GM13977 (cell line): ENCODE measurements at places on chromosomes 5 and 9.

GRCh38 chr5:143862271-143862670 lies 50.3 kb downstream of the HMHB1 start:
- no peak for DNase-seq

DNA sequence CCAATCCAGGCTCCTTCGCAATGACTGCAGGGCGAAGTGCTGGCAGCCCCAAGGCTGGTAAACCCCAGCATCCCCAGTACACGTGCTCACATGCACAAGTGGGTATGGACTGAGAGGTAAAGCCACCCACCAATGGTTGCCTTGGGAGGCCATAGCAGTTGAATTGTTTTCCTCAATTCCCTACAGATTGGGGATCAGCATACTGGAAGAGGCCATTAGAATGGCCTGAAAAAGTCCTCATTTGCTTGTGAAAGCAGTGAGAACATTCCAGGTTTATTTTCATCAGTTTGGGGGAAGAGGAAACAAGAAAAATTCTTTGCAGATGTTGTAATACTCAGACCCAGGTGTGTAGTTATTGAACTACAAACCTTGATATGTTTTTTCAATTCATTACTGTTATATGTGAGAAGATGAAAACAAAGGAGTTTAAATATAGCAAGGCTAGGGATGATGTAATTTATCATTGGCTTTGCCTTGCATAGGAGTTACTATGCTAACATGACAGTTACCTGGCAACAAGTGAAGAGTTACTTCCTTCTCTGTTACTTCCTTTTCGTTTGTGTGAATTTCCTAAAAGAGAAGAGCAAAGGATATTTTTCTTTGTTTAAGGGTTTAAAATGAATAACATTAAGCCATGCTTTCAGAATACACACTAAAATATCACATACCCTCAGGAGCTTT lies 36.4 kb downstream of the MTMR12 start:
- DNase-seq: peak; percentile 48

DNA sequence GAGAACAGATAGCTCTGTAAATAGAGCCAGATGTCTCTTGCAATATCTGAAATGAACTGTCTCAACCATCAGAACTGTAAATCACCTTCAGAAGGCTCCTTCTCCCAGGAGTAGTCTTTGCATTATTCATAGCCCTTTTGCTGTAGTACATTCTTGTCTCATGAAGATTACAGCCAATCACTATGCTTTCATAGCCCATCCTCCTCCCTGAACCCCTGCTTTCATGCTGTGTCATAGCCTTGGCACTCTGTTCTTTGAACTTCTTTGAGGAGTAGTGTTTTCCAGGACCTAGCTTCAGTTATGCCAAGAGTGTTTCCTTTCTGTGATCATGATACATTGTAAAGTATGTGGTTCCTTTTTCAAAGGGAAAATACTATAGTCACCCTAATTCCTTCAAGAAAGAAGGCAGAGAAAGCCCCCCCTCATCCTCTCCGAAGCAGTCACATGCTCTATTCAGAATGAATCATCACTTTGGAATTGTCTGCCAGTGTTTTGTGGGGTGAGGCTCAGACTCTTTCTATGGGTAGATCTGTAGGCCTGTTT lies 61.1 kb downstream of the GRIA1 start:
- DNase-seq: no peak

- DNase-seq: no peak
These were observed 21.9 kb upstream of the HRH2 start for GRCh38 chr5:175635854-175636584.

GRCh38 chr5:109965634-109966033 lies 275.9 kb downstream of the MAN2A1 start:
- no peak for DNase-seq

DNA sequence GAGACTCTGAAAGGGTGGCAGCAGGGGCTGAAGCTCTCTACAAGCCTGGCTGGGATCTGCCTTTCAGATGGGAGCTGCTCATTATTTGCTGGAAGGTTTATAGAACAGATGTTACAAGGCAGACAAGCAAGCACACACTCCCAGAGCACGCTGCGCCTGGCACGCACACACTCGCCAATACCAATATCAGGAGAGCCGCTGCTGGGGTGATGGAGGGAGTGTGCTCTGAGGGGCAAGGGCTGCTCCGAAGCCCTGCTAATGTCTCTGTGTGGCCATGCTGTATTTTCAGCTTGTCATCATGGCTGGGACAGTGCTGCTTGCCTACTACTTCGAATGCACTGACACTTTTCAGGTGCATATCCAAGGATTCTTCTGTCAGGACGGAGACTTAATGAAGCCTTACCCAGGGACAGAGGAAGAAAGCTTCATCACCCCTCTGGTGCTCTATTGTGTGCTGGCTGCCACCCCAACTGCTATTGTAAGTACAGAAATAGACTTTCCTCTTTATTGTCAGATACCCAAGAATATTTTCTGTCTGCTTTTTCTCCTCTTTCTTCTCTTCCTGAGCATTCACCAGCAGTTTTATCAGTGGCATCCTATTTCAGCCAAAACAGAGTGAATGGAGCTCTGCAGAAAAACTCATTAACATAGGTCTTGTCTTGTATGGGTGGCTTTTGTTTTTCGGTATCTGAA lies 115.1 kb downstream of the BAAT start:
- DNase-seq: no peak

DNA sequence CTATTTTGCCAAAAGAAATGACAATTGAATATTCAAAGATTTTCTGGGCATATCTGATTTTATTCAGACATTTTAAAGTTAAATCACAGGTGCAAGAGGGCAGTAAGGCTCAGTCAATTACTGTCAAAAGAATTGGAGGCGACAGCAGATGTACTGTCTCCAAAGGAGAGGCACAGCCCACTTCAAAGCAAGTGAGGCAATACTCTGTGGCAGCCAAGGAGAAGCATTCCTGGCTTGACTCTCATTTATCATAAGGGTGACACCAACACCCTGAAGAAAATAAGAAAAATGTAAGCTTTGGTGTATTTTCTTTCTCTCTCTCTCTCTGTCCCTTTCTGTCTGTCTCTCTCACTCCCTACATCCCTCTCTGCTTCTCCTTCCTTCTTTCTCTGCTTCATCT lies 93.3 kb downstream of the SVEP1 start:
- DNase-seq: no peak

DNA sequence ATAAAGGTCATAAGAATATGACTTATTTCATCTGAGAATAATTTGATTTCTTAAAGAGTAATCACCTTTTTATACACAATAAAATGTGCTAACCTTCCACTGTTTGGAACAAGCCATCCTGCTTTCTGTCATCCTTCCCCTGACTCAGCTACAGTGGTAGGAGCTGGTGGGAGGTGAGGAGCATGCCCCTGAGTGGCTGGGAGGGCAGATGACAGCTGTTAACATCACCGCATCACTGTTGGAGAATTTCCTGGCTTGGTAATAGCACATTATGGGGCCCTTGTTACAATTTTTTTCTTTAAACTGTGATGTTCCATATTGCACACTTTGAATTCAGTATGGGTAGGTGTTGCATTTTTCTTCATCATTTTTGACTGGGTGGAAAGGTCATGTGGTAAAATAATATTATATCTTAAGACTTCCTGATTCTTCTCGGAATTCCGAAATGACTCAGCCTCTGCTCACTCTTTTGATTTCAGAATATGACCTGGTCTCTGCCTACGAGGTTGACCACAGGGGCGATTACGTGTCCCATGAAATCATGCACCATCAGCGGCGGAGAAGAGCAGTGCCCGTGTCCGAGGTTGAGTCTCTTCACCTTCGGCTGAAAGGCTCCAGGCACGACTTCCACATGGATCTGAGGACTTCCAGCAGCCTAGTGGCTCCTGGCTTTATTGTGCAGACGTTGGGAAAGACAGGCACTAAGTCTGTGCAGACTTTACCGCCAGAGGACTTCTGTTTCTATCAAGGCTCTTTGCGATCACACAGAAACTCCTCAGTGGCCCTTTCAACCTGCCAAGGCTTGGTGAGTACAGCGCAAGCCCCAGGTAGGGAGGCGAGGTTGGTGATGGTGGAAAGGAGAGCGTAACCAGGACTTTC lies 5.8 kb downstream of the ADAMTS16 start:
- DNase-seq: no peak

DNA sequence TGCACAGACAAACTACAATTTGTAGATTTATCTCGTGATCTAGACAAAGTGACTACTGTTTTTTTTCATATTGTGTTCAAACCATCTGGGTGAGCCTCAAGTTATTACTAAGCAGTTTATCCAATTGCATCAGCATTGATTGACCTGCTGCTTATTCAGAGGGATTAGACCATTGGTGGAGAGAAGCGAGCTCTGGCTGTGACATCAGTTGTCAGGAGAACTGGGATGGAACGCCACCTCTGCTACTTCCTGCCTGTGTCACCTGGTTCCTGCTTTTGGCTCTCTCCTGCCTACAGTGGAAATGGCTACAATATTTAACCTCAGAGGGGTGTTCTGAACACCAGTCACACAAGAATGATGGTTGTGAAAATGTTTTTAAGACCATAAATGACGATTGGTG lies 12.1 kb downstream of the NR4A3 start:
- DNase-seq: no peak

DNA sequence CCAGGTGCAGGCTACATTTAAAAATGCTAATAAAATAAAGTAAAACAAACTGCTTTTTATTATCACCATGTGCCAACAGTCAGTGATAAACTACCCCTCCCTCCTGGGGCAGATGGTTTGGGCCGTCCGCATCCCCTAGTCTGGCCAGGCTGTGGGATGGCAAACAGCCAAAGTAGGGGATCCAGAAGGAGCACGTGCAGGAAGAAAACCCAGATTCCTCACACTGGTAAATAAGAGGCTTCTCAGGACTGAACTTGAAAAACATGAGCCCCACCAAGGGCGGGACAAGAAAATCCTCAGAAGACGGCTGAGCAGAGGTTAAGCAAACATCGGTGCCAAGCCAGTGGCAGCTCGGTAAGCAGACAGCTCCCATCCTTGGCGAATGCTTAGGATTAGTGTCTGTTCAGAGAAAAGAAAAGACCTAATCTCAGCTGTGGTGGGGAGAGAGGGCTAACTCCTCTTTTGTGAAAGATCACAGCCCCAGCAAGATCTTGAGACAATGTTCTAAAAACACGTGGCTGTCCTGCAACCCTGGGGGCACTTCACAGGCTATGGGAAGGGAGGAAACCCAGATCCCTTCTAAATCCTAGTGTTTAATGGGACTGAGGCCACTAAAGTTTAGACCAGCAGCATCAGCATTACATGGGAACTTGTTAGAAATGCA lies 46.5 kb upstream of the GDNF start:
- DNase-seq: no peak

GRCh38 chr9:136385015-136385414 lies 11.5 kb upstream of the CARD9 start:
- no peak for DNase-seq

DNA sequence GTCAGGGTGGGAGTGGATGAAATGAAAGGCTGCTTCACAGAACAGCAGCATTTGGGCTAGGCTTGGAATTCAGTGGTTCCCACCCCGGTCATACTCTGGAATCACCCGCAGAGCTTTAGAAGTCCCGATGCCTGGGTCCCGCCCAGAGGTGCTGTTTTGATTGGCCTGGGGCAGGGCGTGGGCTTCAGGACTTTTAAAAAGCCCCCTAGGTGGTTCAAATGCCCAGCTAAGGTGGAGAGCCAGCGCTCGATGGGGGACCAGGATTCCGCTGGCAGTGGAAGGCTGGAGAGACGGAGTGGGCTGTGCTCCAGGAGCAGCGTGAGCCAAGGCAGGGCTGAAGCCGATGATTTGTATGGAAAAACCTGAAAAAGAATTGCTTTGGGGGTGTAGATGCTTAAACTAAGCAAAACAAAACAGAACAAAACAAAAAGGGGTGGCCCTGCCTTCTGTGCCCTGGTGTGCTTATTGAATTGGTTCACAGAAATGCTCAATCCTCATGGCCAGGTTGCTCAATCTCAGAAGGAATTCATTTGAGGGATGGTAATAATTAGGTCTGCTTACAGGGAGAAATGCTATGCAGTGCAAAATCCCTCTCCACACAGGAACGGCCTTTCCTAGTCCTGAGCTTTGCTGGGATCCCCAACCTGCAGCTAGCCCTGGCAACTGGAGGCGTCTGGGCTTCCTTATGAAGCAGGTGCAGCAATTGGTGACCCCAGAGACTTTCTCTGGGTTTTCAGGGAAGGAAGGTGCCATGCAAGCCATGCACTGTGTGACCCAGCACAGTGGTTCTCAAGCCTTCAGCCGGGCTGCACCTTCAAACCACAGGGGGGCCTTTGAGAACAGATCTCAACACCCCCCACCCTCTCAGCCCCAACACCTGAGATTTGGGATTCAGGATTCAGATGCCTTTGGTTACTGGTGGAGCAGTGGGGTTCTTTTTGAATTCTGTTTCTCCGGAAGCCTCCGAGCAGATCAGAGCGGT lies 174.0 kb upstream of the ZNF618 start:
- no peak for DNase-seq

DNA sequence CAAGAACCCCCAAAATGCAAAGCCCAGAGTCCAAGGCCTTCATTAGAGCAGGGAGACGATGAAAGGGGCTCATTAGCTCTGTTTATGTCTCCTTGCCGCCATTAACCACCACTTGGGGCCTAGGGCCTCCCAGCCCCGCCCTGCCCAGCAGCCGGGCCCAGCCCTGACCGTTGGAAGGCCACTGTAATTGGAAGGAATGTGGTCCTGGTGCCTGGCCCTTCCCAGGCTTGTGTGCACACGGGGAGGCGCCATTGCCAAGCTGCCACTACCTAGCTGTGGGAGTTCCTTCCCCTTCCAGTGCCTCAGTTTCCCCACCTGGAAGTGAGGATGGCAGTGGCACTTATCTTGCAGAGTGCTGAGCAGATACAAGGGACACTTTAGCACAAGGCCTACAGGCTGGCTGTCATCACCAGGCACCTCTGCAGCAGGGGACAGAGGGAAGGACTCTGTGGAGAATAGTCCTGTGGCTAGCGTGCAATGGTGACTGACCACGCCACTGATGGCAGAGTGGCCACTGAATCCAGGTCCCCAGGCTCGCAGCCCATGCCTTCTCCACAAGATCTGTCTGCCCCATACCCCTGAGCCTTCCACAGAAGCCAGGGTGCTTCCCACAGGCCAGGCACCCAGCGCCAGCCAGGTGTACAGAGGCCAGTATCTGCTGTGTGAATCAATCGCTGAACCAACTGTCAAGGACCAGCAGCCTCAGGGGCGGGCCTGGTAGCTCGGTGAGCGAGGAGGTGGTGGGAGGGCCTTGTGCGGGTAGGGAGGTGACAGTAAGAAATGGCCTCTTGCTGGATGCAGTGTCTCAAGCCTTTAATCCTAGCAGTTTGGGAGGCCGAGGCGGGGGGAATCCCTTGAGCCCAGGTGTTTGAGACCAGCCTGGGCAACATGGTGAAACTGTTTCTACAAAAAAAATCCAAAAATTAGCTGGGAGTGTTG lies 20.8 kb downstream of the GBGT1 start:
- peak; percentile 78 for DNase-seq

DNA sequence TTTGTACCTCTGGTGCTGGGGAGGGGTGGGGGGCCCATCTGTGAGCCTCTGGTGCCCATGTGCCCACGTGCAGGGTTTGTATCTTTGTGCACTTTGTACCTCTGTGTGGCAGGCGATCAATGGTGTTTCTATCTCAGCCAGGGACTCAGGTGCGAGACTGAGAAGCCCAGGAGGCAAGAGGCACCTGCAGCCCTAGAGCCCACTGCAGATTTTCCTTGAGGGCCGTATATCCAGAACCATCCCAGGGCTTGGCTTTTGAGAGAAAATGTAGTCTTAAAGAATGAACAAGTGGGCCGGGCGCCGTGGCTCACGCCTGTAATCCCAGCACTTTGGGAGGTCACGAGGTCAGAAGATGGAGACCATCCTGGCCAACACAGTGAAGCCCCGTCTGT lies 52.2 kb upstream of the KCNMB1 start:
- DNase-seq: no peak

- DNase-seq: no peak
These were observed 190.5 kb downstream of the PIK3R1 start for GRCh38 chr5:68405784-68406743.

- DNase-seq: no peak
These were observed 28.0 kb upstream of the DAP start for GRCh38 chr5:10789021-10789420.
